Epithelial cell of umbilical artery (primary cell): ENCODE measurements at places on chromosomes 5 and 9. TPM values are rescaled to one million over a fixed set of nuclear protein-coding genes. Genes with fewer than 3 reads are reported as not detected.

The LCNL1 gene
- total RNA-seq = not detected in 2 replicates

The WASHC1 gene
- total RNA-seq = 3.5 and 3.6 TPM in 2 replicates

The ANXA2R gene
- total RNA-seq = 3.6 and 3.8 TPM in 2 replicates

The CDH6 gene
- total RNA-seq = 0.32 and 1.1 TPM in 2 replicates

The CFAP157 gene
- not detected in 2 replicates for total RNA-seq

The RFESD gene
- total RNA-seq = 1.2 and 1.3 TPM in 2 replicates

The SPACA9 gene
- total RNA-seq = 1.6 and 2.0 TPM in 2 replicates

The ISL1 gene
- 0.76 TPM in 1 of 2 replicates, not detected in the other for total RNA-seq

The PLAC8L1 gene
- total RNA-seq = not detected in 2 replicates
